ENCODE measurements at places on chromosomes 1 and 21. TPM values are rescaled to one million over a fixed set of nuclear protein-coding genes. Genes with fewer than 3 reads are reported as not detected.

DNA sequence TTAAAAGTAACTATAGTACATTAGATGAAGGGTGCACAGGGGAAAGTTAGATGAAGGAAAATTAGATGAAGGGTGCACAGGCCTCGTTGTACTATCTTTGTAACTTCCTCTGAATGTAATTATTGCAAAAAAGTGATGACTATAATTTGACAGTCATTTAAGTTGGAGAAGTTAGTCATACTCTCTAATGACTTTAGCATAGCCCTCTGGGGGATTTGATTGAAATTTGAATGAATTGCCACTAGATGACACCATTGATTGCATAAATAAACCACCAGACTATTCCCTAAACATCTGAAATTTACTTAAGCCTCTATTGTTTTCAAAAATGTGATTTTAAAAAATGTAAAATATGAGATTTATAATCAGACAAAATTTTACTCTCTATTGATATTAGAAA lies 102.6 kb downstream of the TPR start:
- H3K4me1 ChIP-seq, result no peaks in the 10 kb centered on the region
- H3K27ac ChIP-seq, result no peak overlapping the region
- H3K4me3 ChIP-seq, result no peak overlapping the region
- DNase-seq, result no peak
- no peaks in the 10 kb centered on the region for H3K27me3 ChIP-seq

DNA sequence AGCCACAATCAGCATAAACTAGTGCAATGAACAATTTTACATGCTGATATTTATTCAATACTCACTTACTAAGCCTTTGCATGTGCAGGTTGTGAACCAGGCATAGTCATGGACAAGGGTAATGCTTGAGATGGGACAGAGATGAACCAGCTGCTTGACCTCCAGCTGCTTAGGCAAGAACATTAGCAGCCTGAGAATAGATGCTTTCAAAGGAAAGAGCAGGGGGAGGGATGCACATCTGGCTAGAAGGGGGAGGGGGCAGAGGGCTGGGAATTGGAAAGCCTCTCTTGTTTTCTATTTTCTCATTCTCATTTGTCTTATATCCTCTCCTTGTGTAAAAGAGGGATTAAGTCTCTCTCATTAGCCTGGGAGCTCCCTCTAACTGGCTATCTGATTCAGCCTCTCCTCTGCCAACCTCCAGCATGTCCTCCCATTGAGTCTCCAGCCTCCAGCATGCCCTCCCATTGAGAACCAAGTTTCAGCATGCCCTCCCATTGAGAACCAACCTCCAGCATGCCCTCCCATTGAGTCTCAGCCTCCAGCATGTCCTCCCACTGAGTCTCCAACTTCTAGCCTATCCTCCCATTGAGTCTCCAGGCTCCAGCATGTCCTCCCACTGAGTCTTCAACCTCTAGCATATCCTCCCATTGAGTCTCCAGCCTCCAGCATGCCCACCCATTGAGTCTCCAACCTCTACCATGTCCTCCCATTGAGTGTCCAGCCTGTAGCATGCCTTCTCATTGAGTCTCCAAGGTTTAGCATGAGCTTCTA lies 38.4 kb upstream of the TRABD2B start:
- no peak overlapping the region for H3K4me3 ChIP-seq
- no peak overlapping the region for H3K27ac ChIP-seq
- peaks cover 14% of the 10 kb centered on the region for H3K4me1 ChIP-seq
- peaks cover 5% of the 10 kb centered on the region for H3K27me3 ChIP-seq
- H3K36me3 ChIP-seq, result no peaks in the 10 kb centered on the region

Gene SLC45A1
- 0.76 TPM for total RNA-seq

DNA sequence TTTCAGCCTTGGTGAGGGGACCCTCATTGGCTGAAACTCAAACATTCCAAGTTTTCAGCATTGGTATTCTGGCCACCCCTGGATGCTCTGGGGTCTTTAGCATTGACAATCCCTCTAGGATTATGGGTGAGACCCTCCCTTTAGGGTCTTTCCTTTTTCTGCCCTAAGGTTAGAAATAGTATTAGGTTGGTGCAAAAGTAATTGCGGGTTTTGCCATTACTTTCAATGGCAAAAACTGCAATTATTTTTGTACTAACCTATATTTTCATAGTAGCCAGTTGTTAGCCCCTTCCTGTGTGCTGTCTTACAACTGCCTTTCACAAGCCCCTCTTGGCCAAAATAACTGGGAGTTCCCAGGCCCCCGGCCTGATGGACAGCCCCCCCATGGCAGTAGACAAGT lies 648.4 kb downstream of the PTPRU start:
- H3K27me3 ChIP-seq, result peaks cover 15% of the 10 kb centered on the region
- H3K4me3 ChIP-seq, result no peak overlapping the region
- no peak for DNase-seq
- H3K27ac ChIP-seq, result no peak overlapping the region

- H3K4me3 ChIP-seq, result peak overlapping the region; percentile 22
- no peaks in the 10 kb centered on the region for H3K36me3 ChIP-seq
- peak overlapping the region; percentile 91 for H3K27ac ChIP-seq
- peaks cover 72% of the 10 kb centered on the region for H3K4me1 ChIP-seq
Measured at GRCh38 chr1:42173155-42173933, 8.8 kb upstream of the GUCA2A start.

Gene CD52
- 9.8 TPM for total RNA-seq

- H3K36me3 ChIP-seq, result no peaks in the 10 kb centered on the region
- no peak for DNase-seq
- H3K27ac ChIP-seq, result no peak overlapping the region
- peaks cover 57% of the 10 kb centered on the region for H3K27me3 ChIP-seq
Measured at GRCh38 chr1:18794561-18794960, 64.9 kb downstream of the TAS1R2 start.

DNA sequence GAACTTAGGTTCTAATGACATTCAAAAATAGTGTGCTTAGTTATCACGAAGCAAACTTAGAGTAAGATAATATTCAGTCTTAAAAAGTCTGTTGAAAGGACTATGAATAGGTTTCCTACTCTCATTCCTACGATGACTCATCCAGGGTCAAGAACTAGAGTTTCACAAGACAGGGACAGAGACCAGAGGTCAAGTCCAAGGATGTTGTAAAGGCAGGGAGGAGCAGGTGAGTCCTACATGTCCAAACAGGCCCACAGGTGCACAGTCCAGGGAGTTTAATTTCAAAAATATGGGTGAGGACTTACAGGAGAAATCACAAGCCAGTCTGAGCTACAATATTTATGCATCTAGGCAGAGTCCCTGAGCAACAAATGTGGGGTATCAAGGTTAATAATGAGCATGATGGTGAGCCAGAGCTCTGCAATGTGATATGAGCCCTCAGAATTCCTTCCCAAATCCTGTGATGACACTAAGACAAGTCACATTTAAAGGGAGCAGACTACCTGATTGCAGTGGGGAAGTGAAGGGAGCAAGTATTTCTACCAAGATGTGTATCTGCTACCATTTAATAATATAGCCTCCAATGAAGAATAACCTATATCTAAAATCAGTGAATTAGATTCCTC lies 100.0 kb upstream of the NRIP1 start:
- no peak for DNase-seq
- H3K4me1 ChIP-seq, result no peaks in the 10 kb centered on the region
- H3K27me3 ChIP-seq, result no peaks in the 10 kb centered on the region
- H3K27ac ChIP-seq, result no peak overlapping the region
- no peaks in the 10 kb centered on the region for H3K36me3 ChIP-seq

- H3K36me3 ChIP-seq, result peaks cover 59% of the 10 kb centered on the region
- H3K4me1 ChIP-seq, result peaks cover 33% of the 10 kb centered on the region
- H3K27me3 ChIP-seq, result no peaks in the 10 kb centered on the region
- no peak overlapping the region for H3K27ac ChIP-seq
- no peak overlapping the region for H3K4me3 ChIP-seq
Measured at GRCh38 chr1:204431310-204432184, 19.9 kb upstream of the PPP1R15B start.

Gene ACKR1
- total RNA-seq, result 34.7 TPM

DNA sequence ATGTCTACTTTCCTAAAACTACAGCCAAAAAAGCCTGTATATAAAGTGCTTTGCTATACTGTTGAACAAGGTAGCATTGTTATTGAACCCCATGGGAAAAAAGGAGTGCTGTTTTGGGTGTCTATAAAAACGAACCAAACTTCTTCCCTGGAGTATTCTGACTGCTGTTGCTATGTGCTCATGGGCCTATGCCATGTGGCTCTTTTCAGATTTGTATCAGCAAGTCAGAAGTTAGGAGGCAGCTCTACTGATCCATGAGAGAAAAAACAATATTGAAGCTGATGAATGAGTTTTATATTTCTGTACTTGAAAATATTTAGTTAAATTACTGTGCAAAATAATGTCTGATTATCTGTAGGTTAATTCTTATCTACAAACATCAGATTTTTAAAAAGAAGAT lies 66.5 kb downstream of the ADGRL2 start:
- H3K36me3 ChIP-seq, result no peaks in the 10 kb centered on the region
- no peak overlapping the region for H3K27ac ChIP-seq
- no peaks in the 10 kb centered on the region for H3K27me3 ChIP-seq
- no peak for DNase-seq
- H3K4me1 ChIP-seq, result no peaks in the 10 kb centered on the region

GRCh38 chr1:30449428-30450147 lies 273.8 kb downstream of the MATN1 start:
- H3K4me1 ChIP-seq, result no peaks in the 10 kb centered on the region
- no peaks in the 10 kb centered on the region for H3K27me3 ChIP-seq
- no peak overlapping the region for H3K4me3 ChIP-seq
- no peak for DNase-seq

DNA sequence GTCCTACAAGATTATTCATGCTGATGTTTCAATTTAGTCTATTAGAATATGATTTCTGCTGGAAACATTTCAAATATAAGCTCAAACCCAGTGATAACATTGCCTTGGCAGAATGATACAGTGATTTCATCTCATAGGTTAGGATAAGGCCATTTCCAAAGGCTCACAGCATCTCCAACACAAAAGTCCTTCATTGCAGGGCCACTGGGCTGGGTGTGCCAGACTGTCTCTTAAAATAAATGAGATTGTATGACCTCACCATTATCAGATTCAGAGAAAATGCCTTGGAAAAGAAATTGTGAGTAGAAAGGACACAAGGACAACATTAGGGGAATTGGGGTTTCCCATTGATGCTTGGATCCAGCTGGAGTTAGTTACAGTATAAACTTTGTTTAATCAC lies 30.4 kb downstream of the NGF start:
- H3K4me1 ChIP-seq, result peaks cover under 1% of the 10 kb centered on the region
- no peak for DNase-seq
- H3K36me3 ChIP-seq, result no peaks in the 10 kb centered on the region
- H3K27me3 ChIP-seq, result no peaks in the 10 kb centered on the region
- H3K27ac ChIP-seq, result no peak overlapping the region

DNA sequence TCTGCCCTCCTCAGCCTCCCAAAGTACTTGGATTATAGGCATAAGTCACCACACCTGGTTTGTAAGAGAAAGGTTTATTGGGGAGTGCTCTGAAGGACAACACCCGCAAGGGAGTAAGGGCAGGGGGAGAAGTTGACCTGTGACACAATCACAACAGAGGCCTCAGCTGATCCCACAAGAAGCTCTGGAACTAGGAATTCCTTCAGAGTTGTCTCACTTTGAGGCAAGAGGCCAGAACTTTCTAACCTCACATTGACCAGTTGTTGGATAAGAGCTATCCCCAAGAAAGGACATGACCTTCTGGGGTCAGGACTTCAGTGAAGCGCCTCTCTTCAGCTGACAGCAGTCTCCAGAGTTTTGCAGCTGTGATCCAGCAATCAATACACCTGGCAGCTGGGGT lies 27.4 kb upstream of the RC3H1 start:
- no peak overlapping the region for H3K4me3 ChIP-seq
- H3K4me1 ChIP-seq, result no peaks in the 10 kb centered on the region
- no peak for DNase-seq
- H3K27me3 ChIP-seq, result no peaks in the 10 kb centered on the region

- no peak for DNase-seq
- H3K4me1 ChIP-seq, result no peaks in the 10 kb centered on the region
- no peak overlapping the region for H3K27ac ChIP-seq
Measured at GRCh38 chr1:223803211-223803610, 42.5 kb downstream of the TP53BP2 start.

- H3K27ac ChIP-seq, result no peak within 1 kb of the TSS
- H3K36me3 ChIP-seq, result no peaks in the 10 kb centered on the region
- H3K4me1 ChIP-seq, result no peaks in the 10 kb centered on the region
- no peak for DNase-seq
Measured at GRCh38 chr1:198638894-198639635, at the start of gene PTPRC. Gene PTPRC, plus strand, starts transcription at chr1:198639040. Its CDS starts 229 bp downstream, at chr1:198639269.

- no peaks in the 10 kb centered on the region for H3K27me3 ChIP-seq
- peaks cover 65% of the 10 kb centered on the region for H3K36me3 ChIP-seq
- peak overlapping the region; percentile 88 for H3K27ac ChIP-seq
- DNase-seq, result no peak
- H3K4me1 ChIP-seq, result peaks cover 76% of the 10 kb centered on the region
Measured at GRCh38 chr1:206587904-206588303, 24.4 kb downstream of the EIF2D start.

Gene ADCY10
- total RNA-seq, result not detected

- H3K4me3 ChIP-seq, result no peak overlapping the region
- DNase-seq, result no peak
Measured at GRCh38 chr1:155954645-155955044, 13.2 kb downstream of the RXFP4 start.

Gene KCNA2
- total RNA-seq, result 0.97 TPM

Gene REN
- not detected for total RNA-seq

- H3K4me1 ChIP-seq, result peaks cover 61% of the 10 kb centered on the region
- H3K27ac ChIP-seq, result peak overlapping the region; percentile 96
- no peaks in the 10 kb centered on the region for H3K27me3 ChIP-seq
- peak overlapping the region; percentile 87 for H3K4me3 ChIP-seq
- H3K36me3 ChIP-seq, result peaks cover 20% of the 10 kb centered on the region
- DNase-seq, result no peak
Measured at GRCh38 chr1:160206421-160207117, 1.4 kb downstream of the PEA15 start.

DNA sequence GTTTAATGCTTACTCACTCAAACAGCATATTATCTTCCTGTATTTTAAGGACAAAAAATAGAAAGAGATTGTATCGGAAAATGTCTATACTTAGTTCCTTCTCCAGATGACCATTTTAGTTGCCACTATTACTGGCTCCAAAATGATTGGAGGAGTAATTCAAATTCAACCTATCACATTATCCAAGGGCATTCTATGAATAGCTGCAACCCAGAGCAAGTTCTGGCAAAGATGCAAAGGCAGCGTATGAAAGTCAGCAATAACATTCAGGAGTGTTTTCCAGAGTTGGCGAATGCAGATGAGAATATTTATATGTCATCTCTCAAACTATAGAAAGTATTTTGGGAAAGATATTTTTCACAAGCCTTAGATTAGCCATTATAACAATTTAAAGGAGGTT lies 389.8 kb upstream of the ADGRL2 start:
- no peak for DNase-seq
- H3K4me3 ChIP-seq, result no peak overlapping the region
- H3K27me3 ChIP-seq, result no peaks in the 10 kb centered on the region
- H3K4me1 ChIP-seq, result peaks cover 5% of the 10 kb centered on the region
- no peaks in the 10 kb centered on the region for H3K36me3 ChIP-seq

DNA sequence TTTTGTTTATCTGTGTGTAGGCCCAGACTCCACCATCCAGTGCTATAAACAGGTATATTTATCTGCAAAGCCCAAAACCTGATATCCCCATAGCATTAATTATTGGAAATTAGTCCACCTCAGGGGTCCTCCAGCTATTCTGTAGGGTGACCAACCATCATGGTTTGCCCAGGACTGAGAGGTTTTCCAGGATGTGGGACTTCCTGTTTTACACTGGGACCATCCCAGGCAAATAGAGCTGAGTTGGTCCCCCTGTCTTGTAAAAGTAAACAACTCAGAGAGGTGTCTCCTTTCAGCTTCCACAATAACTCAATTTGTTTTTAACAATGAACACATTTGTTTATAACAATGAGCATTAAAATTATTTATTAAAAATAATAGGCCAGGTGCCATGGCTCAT lies 7.8 kb upstream of the CELA2B start:
- H3K27ac ChIP-seq, result no peak overlapping the region
- no peak overlapping the region for H3K4me3 ChIP-seq
- no peaks in the 10 kb centered on the region for H3K36me3 ChIP-seq
- DNase-seq, result no peak
- peaks cover 2% of the 10 kb centered on the region for H3K4me1 ChIP-seq
- H3K27me3 ChIP-seq, result no peaks in the 10 kb centered on the region
